Stimulated activated CD8-positive, alpha-beta memory T cell treated with anti-CD3 and anti-CD28 coated beads, Interleukin-4, amount 100 ng/mL, for 24 hours (primary cell): ENCODE measurements at places on chromosomes 11 and 22.

DNA sequence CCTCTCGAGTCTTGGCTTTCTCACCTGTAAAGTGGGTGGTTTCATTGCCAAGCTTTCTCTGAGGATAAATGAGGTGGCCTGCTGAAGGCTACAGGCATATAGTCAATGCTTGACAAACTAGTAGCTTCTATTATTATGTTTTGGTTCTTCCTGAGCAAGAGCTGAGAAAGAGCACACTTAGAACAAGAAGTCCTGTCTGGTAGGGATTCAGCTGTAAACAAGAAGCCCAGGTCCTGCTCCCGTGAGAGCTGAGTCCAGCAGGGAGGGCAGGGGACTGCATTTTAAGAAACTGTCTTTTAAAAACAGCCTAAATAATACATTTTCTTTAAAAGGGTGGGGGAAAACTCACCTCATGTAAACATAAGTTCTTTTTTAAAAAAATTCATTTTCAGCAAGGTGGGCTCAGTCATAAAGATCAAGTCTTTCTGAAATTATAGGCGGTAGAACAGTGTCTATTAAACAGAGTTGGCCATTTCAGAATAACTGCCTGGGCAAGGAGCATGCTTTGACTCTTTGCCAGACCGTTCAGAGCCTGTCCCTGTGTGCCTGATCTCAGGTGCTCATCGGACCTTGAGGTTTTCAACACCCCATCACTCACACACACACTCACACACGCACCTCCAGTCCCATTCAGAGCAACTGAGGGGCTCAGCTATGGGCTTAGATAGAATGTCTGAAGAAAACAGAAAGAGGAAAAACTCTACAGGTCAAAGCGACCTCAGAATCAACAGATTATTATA, 29.2 kb upstream of the MYO18B start:
- DNase-seq, result no peak

GRCh38 chr11:12674936-12675696, 895 bp downstream of the TEAD1 start:
- DNase-seq, result no peak

- no peak for DNase-seq
Measured at GRCh38 chr22:31230871-31231621, 18.9 kb downstream of the LIMK2 start.

DNA sequence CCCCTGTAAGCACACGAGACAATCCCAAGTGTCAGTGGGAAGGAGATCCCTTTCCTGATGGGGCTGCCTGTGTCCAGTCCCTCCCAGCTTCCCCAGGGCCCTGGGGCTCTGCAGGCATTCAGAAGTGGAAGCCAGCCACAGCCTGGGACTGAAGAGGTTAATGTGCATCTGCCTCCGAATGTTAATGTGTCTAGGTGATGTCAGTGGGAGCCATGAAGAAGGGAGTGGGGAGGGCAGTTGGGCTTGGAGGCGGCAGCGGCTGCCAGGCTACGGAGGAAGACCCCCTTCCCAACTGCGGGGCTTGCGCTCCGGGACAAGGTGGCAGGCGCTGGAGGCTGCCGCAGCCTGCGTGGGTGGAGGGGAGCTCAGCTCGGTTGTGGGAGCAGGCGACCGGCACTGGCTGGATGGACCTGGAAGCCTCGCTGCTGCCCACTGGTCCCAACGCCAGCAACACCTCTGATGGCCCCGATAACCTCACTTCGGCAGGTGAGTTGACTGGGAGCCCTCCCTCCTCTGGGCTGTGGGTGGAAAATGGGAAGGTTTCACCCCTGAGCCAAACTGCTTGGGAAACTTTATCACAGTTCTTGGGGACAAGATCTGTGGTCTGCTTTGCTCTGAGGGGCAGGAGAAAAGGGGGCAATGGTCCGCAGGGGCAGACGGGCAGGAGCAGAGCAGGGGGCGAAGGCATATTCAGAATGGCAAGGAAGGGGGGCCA, at the start of gene MCHR1:
TSS of gene MCHR1 (plus strand) at position 236 of the 715 bp plus-strand sequence. CDS start at position 405, 169 bp downstream.
- no peak for DNase-seq

GRCh38 chr11:78259777-78260487, 71.2 kb downstream of the USP35 start:
- DNase-seq, result no peak

DNA sequence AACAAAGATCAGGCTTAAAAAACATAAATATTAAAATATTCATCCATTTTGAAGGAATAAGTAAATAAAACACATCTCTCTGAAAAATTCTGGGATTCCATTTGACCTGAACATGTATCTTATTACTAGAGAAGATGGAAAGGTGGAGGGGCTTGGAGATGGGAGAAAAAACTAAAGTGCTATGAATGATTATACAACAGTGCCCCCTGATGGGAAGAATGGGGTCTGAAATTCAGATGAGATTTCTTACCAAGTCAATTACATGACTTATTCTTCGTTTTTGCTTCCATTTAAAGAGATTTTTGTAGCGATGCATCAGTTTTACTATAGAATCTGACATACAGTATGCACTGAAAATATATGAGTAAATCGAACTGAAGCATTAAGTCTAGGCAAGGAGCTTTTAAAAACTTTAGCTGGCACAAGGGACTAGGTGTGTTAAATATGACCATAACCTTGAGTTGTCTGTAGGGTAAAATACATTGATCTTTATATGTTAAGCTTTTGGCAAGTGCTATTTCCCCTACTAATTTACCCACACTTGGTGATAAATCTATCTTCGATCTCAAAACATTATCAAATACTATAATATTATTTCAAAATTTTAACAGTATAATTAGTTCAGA, 718.8 kb downstream of the CNTN5 start:
- no peak for DNase-seq

DNA sequence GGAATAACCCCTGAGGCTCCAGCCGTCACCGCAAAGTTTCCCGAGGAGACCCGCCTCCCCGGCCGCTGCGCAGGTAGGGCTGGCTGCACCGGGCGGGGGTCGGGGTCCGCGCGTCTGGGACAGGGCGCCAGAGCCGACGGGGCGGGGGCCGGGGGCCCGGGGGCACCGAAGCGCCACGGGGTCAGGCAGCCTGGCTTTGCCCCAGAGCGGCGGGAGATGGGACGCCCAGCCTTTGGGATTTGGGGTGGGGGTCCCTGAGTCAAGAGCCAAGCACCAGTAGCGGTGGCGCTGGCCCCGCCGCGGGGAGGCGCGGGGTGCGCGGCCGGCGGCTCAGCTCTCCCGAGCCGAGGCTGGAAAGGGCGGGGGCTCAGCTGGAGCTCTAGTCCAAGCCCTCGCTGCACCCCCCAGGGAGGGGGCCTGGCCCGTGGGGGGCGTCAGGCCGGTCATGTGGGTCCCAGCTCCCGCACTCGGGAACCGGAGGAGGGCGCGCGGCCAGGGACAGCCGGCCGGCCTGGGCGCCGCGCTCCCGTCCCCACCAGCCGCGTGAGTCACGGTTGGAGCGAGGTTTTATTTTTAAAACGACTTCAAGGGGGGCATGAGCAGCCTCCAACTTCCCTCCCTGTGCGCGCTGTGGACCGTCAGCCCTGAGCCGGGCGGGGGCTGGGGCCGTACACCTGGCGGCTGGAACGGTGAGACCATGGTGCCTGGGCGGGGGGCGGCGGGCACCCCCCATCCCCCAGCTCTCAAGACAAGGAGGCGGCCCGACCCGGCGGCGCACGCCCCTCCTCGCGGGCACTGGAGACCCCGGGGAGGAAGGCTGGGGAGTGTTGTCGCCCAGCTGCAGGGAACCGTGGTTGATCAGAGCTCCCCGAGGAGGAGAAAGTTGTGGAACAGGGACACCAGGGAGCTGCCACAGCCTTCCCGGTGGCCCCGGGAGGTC, 626 bp downstream of the FLRT1 start:
- DNase-seq, result no peak

DNA sequence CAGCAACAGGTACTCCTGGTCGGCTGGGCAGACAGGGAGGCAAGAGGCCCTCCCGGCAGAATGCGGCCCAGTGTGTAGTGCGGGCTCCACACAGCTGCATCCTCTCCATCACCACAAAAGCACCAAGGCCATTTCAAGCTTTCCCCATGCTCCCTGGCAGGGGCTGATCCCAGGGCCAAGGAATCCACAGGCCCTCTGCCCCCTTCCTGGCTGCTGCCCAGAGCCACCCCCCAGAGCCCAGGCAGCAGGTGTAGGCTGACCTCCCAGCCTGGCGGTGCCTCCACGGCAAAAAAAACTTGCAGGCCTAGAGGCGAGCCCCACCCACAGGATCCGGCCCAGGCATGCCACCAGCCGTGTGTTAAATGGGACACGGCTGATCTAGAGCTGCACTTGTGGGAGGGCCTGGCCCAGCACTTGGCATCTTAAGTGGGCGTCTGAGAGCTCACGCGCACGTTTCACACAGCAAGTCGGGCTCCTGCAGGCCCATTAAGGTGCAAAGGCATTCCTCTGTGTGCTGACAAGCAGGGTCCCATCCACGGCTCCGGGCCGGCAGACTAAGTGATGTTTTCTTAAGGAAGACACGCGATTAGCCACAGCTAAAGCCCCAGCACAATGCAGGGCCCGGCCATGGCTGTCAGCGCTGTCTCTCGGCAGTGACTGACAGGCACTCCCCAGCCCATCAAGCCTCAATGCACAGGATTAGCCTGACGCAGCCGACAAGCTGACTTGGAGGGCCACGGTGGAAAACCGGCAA, 19.8 kb upstream of the GNB1L start:
- DNase-seq, result no peak

- no peak for DNase-seq
Measured at GRCh38 chr11:121099885-121100284, 1.2 kb upstream of the TECTA start.

GRCh38 chr22:21760640-21761039, 25.0 kb upstream of the YPEL1 start:
- no peak for DNase-seq

GRCh38 chr11:129611661-129612446, 203.8 kb upstream of the TMEM45B start:
- DNase-seq, result no peak

GRCh38 chr11:30100495-30100894, 83.7 kb upstream of the KCNA4 start:
- no peak for DNase-seq
